GM10248 (cell line): ENCODE measurements at places on chromosomes 4 and X.

- peak; percentile 46 for DNase-seq
Observed at GRCh38 chrX:7925867-7926472, 1.2 kb downstream of the PNPLA4 start.

- no peak for DNase-seq
Observed at GRCh38 chr4:141247430-141247780, 26.7 kb downstream of the ZNF330 start.

GRCh38 chr4:174358829-174359228 is 75.1 kb downstream of the CEP44 start:
- peak; percentile 48 for DNase-seq

DNA sequence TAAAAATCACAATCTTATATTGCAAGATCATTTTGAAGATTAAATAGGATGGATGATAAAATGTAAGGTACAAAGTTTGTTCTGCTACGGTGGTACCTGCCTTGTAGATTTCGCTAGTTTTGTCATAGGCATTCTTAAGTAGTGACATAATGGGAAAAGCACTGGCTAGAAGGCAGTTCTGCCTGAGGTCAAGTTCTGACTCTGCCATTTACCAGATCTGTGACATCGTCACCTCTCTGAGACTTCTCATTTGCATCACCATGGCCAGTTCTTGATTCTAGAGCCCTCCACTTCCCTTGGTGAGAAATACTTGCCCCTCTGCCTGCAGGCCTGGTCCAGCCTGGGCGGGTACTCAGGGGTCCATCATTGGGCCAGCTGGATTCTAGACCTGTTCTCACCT is 85.2 kb downstream of the HS3ST1 start:
- DNase-seq = no peak

GRCh38 chr4:76305033-76305687 is 1.4 kb upstream of the STBD1 start:
- no peak for DNase-seq

DNA sequence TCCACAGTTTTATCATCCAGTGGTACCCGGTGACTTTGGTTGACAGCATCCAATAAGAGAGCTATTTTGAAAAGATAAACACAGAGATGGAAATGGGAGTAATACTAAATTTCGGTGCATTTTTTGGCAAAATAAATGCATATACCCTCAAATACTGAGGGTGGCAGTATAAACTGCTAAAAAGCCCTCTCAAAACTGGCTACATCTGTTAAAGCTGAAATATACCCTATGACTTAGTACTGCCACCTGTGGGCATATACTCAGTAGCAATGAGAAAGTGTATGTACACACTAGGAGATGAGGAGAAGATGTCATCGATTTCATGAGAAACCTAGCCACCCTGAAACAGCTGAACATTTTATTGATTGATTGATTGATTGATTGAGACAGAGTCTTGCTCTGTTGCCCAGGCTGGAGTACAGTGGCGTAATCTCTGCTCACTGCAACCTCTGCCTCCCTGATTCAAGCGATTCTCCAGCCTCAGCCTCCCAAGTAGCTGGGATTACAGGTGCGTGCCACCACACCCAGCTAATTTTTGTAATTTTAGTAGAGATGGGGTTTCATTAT is 12.2 kb upstream of the TMEM128 start:
- peak; percentile 50 for DNase-seq

GRCh38 chr4:151541389-151542071 is 132.6 kb downstream of the FHIP1A start:
- DNase-seq = no peak

DNA sequence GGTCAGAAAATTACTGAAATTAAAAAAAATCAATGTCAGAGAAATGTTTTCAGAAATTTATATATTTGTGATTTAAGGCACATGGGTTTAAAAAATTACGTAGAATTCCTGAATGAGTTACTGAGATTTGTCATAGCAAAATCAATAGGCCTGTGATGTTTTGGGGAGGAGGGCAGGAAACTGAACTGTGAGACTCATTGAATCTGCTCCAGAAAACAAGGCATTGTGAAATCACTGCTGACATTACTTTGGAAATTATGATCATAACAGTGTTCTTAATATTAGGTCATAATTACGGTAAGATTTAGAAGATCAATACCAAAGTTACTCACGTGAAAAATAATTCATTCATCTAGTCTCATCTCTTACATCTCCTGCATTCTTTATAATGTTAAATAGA is 5.3 kb downstream of the FGF5 start:
- DNase-seq = no peak

DNA sequence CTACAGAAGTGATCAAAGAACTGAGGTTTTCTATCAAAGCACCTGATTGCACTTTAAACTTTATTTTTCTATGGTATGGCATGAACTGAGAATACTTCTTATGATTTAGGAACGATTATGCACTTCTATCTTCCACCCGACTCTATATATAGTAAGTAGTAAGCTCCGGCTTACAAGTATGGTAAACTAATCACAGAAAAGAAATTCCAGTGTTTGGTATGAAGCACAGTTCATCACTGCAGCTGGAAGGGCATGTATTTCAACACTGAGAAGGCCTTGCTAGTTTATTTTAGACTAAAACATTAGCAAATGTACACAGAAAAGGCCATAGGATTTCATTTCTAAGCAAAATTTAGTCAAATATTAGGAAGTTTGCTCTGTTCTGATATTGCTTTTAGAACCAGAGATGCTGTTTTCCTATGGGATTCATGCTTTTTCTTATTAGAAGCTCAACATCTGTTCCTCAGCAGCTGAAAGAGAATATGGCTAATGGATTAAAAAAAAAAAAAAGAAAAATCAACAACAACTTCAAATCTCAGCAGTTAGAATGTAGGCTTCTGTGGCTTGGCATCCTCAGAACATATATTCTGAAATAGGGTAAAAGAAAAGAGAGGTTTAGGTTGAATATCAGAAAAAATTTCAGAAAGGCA is 273.5 kb downstream of the C4orf33 start:
- no peak for DNase-seq

- no peak for DNase-seq
Observed at GRCh38 chrX:37578045-37578444, 6.6 kb downstream of the LANCL3 start.

DNA sequence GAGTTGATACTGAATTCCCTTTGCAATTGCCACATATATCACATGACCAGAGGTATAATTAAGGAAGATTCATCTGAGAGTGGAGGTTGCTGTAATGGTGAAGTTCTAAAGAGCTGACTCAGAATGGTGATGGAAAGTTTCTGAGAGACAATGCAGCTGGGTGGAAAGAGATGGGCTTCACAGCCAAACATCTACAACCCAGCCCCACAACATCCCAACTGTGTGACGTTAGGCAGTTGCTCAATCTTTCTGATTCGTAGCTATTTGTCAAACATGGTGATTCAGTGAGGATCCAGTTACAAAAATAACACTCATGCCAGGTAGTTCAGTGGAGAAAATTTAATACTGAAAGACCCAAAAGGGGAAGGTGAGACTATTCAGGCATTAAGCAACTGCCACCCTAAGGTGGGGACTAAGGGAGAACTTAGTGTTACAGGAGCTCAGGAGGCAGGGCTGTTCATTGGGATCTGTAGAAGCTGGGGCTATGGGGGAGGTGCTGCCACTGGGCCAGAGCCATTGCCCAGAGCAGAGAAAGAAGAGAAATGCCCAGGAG is 6.9 kb upstream of the AFF1 start:
- DNase-seq = no peak
